GM04504 (cell line): ENCODE measurements at places on chromosomes 7 and 10.

- DNase-seq, result no peak
These were observed 1.7 kb downstream of the LIPM start for GRCh38 chr10:88804083-88804812.

DNA sequence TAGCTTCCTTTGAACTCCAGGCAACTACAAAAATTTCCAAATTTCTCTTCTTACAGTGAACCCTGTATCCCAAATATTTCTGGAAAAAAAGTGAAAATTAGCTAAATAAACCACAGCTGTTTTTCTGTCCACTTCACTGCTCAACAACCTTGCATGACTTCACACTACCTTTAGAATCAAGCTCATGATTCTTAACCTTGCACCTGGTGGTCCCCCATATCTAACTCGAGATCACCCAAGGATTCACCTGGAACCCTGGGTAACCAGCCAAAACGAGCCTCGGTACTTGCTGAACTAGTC lies 47.5 kb downstream of the PDLIM1 start:
- DNase-seq, result no peak

- no peak for DNase-seq
These were observed 76.8 kb downstream of the CLEC2L start for GRCh38 chr7:139600306-139600705.

DNA sequence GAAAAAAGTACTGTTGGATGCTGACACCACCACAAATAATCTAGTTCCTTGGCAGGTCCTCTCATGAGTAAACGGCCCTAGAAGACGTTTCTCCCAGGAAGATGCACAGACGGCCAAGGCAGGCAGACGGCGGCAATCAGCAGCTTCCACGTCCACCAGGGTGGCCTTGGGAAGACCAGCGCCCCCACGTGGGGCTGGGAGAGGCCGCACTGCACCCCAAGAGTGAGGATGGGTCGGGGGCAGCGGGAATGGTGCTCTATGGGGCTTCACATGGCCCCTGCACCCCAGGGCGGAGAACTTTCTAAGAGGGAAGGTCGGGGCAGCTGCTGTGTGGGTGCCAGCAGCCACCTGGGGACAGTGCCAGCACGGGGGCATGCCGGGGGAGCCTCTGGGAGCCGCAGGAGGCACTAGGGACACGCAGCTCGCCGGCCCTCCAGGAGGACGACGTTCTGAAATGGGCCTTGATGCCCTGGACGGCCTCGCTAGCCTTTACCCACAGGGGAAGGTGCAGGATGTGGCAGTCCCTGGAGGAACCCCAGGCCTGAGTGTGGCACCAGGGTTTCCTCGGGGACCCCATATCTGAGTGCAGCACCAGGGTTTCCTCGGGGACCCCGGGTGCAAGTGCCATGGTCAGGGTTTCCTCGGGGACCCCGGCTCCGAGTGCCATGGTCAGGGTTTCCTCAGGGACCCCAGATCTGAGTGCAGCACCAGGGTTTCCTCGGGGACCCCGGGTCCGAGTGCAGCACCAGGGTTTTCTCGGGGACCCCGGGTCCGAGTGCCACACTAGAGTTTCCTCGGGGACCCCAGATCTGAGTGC lies 539.9 kb downstream of the DNAJB6 start:
- no peak for DNase-seq

- no peak for DNase-seq
These were observed 53.4 kb downstream of the FOXL3 start for GRCh38 chr7:343227-343822.

- no peak for DNase-seq
These were observed 49.0 kb upstream of the WNT16 start for GRCh38 chr7:121279822-121280221.

GRCh38 chr10:84059526-84059925 lies 79.8 kb upstream of the GHITM start:
- no peak for DNase-seq

GRCh38 chr7:103592187-103592586 lies 146.2 kb upstream of the SLC26A5 start:
- DNase-seq, result no peak

- DNase-seq, result peak; percentile 28
These were observed 33.3 kb downstream of the SRRM3 start for GRCh38 chr7:76234931-76235441.

DNA sequence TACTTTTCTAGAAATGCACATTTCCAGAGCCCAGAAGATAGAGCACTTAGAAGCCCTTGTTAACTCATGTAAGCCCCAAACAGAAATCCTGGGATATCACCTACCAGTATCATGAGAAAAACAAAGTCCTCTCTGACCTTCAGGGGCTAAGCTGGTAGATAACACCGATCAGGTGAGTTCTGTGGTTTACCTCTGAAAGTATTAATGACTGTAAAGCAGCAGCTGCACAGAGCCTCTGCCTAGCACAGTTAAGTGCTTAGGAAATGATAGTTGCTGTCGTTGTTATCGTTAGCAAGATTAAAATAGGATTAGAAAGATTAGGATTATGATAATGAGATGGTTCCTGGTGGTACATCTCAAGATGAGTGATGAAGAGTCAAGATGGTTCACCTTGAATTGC lies 64.9 kb downstream of the PLXNA4 start:
- DNase-seq, result no peak

- no peak for DNase-seq
These were observed 313.3 kb downstream of the FGFR2 start for GRCh38 chr10:121284936-121285335.

GRCh38 chr7:87339373-87339897 lies 6.0 kb upstream of the CROT start:
- no peak for DNase-seq

DNA sequence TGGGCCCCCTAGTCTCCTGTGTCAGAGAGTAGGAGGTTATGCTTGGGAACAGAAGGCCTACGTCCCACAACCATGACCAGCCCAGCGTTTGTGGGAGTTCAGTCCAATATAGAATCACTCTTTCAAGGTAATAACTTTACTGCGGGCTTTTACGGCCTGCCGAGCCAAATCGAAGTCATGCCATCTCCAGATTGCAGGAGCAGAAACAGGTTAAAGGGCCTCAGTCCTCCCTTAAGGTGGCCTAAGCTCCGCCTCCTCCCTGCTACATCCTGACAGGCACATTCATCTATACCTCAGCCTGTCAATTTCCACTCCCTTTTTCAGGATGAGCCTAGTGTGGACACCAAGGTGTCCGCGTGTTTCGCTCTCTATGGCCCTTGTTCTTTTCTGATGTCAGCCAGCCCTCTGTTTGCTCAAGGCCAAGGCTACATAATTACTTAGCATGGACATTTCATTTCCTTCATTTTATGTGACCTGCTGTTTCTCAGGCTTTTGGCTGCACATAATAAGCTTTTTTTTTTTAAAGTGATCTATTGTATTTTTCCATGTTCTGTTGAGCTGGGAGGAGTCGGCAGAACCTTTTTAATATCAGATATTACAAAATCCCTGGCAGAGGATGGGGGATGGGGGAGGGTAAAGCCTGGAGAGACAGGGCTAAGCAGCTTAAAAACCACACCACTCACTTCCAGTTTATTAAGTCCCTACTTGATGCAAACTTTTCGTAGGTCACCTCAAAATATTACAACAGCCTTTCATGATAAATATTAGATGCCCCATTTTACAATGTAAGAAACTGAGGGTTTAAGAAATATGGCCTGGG lies 84.6 kb downstream of the CACNB2 start:
- no peak for DNase-seq

DNA sequence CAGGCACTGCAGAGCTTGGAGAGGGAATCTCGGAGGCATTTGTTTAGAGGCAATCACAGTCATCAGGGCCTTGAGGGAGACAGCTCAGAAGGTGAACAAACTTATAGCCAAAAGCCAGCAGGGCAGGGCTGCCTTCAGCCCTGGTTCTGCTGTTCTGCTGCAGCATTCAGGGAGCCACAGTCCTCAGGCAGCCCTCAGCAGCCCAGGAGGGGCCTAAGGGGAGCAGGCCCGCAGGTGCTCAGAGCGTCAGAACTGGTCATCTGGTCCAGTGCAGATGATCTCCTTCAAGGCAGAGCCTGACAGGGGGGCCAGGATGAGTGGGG lies 84.7 kb downstream of the ARHGAP22 start:
- no peak for DNase-seq

GRCh38 chr7:91086200-91086599 lies 178.0 kb upstream of the FZD1 start:
- no peak for DNase-seq

DNA sequence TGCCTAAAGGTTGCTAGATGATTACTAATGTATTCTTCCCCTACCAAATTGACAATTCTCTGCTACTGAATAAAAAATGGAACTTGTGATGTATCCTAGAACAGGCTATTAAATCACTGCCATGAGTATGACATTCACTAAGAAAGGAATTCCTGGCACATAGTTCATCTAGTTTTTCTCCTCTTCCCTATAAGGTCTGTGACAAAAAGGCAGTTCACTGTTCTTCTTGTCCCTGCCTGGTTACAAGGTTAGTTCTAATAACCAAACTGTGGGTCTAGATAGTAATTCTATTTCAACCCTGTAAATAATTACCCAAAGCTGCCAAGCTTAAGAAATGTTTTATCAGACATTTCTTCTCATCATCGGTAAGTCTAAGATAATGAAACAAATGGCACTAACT lies 245.6 kb downstream of the BICC1 start:
- DNase-seq, result no peak

- DNase-seq, result no peak
These were observed 32.6 kb downstream of the DDIT4 start for GRCh38 chr10:72306215-72306760.

- DNase-seq, result no peak
These were observed 113.7 kb upstream of the ANKRD1 start for GRCh38 chr10:91034494-91035159.

- no peak for DNase-seq
These were observed 240.7 kb downstream of the PARD3 start for GRCh38 chr10:34574353-34574934.

DNA sequence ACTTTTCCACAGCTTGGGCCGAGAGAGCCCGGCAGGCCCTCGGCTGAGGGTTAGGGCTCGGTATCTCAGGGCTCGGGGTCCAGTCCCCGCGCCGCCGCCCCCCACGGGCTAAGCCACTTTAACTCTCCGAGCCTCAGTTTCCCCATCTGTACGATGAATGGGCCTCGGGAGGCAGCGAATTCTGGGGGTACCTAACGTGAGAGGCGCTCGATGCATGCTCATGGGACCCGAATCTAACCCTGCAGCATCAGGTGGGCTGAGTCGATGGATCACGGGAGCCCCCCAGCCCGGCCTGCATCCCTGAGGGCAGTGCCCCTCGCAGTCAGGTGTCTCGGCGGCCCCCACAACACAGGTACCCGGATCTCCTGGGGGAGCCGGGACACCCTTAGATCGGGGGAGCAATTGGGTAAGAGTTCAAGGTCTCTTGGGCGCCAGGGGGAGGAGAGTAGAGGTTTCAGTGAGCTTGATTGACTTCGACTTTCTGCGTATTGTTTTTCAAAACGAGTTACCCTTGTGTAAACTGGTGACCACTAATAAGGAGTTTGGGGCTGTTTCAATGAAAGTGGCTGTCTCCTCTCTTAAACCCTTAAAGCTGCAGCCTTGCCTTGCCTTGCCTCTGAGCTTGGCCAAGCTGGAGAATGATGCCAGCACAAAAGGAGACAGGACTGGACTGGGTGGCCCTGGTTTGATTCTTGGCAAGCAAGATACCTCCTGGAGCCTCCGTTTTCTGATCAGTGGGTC lies 631 bp downstream of the POR start:
- no peak for DNase-seq

- DNase-seq, result no peak
These were observed 21.6 kb downstream of the SCART1 start for GRCh38 chr10:133475425-133475734.

GRCh38 chr7:42180806-42181205 lies 56.2 kb downstream of the GLI3 start:
- DNase-seq, result no peak

- DNase-seq, result no peak
These were observed 148.0 kb downstream of the MAPK8 start for GRCh38 chr10:48454302-48455054.

GRCh38 chr7:22109761-22110160 lies 164.1 kb upstream of the CDCA7L start:
- no peak for DNase-seq

DNA sequence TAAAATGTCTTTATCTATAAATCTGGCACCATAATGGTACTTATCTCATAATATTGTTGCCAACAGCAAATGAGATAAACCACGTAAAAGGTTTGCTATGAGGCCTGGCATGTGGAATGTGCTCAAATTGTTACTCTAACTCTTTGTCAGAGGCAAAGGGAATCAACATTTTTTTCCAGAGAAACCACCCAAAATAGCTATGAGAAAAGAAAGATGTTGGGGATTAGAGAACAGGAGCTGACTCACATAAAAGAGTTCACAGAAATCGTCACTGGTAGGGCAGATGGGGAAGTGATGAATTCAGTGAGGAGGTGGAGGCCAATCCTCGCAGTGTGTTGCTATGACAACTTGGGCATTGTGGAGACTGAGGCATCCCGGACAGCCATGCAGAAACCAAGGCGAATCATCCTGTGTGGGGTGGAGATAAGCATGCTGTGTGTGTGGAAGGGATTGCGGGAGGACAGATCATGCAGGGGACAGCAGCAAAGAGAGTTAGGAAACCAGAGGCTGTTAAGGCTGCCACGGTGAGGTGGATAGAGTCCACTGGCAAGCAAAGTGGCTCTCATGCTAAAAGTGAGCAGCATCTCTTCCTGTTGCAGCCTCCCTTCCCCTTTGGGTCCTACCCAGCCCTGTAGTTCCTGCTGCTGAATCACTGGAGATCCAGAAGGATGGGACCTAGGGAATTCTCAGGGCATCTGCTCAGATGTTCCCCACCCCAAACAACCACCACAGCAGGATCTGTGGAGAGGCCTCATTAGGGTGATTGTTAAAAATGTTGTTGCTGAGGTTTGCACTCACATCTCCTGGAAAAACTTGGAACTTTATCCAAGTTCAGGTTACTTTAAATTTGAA lies 103.9 kb downstream of the CUBN start:
- peak; percentile 97 for DNase-seq

DNA sequence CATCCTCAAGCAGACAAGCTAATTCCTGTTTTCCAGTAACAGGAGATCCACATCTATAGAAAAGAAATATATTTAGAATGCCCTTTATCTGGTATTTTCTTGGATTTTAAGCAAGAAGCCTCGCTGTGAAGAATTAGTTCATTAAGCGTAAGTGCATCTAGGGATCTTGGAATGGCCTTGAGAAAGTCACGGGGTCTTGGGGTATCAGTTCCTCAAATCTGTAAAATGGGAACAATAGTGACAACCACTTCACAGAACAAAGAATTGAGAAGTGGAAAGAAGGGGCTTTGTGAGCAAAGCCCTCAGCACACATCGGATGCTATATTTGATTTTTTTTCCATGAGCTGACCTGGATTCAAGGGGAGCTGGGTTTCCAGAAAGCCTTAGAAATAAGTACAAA lies 32.3 kb upstream of the WDFY4 start:
- DNase-seq, result no peak

- no peak for DNase-seq
These were observed 79.7 kb upstream of the FERD3L start for GRCh38 chr7:19224951-19225350.

DNA sequence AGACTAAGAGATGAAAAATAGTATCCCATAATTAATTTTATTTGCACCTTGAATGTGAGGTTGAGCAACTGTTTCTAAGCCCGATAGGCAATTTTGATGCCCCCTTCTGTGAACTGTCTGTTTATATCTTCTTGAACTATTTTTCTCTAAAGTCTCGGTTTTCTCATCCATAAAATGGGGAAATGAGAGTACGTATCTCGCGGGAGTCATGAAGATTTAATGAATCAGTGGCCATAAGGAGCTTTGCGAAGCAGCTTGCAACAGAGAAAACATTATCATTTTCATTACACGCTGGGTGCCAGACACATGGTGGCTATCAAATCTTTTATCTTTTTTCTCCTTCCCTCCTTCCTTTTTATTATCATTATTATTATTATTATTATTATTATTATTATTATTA lies 108.1 kb upstream of the CARD11 start:
- DNase-seq, result no peak

GRCh38 chr10:59962756-59963155 lies 56.4 kb upstream of the CCDC6 start:
- DNase-seq, result no peak

- no peak for DNase-seq
These were observed 32.1 kb downstream of the TMEM60 start for GRCh38 chr7:77765906-77766800.
